Activated T-cell treated with anti-CD3 and anti-CD28 coated beads for 24 hours (primary cell): ENCODE measurements at places on chromosomes 2 and 18.

GRCh38 chr18:48778344-48779011 lies 172.3 kb downstream of the SMAD7 start:
- no peak for DNase-seq

- no peak for DNase-seq
These were observed 200.5 kb upstream of the HDAC4 start for GRCh38 chr2:239601201-239601851.

GRCh38 chr2:88188748-88189147 lies 18.6 kb downstream of the THNSL2 start:
- no peak for DNase-seq

DNA sequence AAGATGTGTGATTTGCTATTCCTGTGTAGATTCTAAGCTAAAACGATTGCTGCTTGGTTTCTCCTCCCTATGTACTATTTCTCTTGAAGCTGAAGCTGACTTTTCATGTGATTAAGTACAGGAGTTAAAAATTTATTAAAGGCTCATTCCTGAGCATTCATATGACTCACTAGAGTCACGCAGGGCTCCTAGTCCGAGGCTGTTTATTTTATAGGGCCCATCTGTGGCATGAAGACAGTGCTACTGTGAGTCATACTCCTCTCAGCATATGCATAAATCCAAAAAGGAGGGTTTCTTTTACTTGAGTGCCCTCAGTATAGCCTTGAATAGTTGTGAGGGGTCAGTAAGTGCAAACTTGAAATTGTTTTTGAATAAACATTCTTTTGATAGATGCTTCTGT lies 378.8 kb downstream of the PTPRM start:
- no peak for DNase-seq

GRCh38 chr18:29647700-29648099 lies 1394.8 kb downstream of the DSC3 start:
- no peak for DNase-seq

GRCh38 chr2:71667256-71668182 lies 214.2 kb downstream of the DYSF start:
- no peak for DNase-seq

GRCh38 chr2:88738271-88738670 lies 46.8 kb downstream of the RPIA start:
- DNase-seq: no peak

GRCh38 chr2:63192889-63193774 lies 142.5 kb downstream of the OTX1 start:
- DNase-seq: no peak

DNA sequence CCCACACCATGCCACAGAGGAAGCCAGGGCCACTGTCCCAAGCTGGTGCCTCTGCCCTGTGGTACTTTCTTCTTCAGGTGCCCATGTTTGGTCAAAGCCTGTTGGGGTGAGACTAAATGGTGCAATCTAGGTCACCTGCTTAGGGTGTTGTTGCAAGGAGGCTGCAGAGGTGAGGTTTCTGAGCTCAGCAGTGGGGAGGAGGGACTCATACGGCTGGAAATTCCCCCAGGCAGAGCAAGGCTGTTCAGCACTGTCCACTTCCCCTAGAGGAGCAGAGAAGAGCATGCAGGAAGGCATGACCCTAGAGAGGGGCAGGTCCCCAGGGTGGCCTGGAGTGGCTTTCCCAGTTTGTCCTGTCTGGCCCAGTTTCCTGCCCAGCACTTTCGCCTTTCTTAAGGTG lies 211.0 kb downstream of the HAUS1 start:
- DNase-seq: no peak

DNA sequence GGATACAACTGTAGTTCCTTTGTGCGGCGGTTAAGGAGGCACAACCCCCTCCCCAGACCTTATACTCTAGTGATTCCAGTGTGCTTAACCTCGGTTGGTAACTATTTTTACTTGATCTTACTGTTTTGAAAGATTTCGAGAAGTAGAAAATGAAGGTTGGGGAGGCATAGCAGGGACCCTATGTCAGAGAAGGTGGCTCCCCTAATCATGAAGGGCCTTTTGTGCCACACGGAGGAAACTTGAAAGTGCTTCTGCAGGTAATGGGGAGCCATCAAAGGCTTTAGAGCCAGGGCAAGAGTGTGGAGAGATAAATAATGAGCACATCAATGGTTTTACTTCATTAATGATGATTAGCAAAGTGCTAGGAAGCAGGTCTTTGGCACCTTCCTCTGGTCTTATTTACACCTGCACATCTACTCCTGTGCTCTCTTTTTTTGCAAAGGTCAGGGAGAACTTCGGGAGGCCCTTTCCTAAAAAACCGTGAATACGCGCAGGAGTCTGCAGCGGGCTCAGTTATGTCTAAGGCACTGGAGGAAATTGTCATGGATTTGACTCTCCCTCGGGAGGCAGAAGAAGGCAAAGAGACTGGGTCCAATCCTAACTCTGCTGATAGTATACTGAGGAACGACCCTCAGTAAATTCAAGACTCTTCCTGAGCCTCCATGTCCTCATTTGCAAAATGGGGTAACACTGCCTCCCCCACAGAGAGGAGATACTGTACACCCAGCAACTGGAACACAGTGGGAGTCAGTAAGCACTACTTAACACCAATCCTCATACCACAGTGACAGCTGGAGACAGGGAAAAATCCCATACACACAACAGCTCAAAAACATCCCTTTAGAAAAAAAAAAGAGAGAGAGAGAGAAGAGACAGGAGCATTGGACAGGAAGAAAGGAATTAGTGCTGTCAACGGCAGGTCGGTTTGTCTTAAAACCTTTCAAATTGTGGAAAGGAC lies 81.6 kb downstream of the DDX1 start:
- no peak for DNase-seq

DNA sequence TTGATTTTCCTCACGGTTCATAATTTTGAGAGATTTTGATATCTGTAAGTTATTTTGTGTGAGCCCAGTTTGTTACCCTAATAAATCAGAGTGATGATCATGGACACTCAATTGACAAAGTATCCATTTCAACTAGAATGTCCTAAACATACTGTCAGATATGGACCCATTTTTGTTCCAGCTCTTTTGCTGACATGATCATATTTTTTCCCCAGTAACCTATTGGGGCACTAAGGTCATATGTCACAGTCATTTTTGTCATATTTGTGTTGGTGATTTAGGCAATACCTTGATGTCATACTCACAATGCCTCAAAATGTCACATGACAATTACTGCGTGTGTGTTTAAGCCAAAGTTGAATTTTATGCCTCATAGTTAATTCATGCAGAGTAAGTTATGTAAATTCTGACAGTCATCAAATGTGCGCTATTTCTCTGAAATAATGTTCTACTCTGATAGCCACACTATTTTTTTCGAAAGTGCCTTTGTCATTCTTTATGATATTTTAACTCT lies 218.7 kb downstream of the ARHGAP15 start:
- DNase-seq: no peak

- DNase-seq: peak; percentile 32
These were observed 97.7 kb upstream of the CAB39 start for GRCh38 chr2:230614913-230615332.

- no peak for DNase-seq
These were observed 142.6 kb upstream of the ALKAL2 start for GRCh38 chr2:430291-431040.

DNA sequence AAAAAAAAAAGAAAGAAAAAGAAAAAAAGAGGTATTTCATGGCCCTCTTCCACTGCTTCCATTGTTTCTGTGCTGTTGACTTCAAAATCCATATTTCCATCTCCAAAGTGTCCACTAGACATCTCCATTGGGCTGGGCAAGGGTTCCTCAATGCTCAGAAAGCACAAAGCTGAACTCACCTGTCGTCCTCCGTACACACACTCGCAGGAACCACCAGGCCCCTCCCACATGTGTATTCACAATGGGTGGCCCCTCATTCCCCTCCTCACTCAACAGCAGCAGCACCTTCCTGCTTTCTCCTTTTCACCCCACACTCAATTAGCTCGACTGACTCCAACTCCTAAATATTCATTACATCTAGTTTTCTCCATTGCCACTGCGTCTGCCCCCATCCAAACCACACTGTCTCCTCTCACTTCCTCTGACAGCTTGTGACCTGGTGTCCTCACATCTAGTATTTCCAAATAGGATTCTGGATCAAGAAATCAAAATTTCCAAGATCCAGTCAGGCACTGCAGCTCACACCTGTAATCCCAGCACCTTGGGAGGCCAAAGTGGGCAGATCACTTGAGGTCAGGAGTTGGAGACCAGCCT lies 25.2 kb downstream of the OSBPL1A start:
- no peak for DNase-seq

GRCh38 chr18:6205706-6206105 lies 209.0 kb downstream of the L3MBTL4 start:
- DNase-seq: no peak

DNA sequence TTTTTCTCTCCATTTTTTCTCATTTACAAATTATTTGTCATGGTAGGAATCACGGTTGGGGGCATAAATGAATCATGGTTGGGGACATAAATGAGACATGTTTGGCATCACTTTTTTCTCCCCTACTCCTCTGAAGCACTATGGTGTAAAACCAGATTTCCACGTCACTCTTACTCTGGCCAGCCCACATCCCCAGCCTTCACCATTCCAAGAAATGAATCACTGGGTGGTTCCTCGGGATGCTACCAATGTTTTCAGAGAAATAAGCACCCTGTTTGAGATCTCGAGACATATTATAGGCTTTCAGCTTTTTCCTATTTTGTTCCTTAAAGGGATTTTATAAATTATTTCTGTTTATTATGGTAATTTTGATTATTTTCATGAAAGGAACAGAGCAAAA lies 155.0 kb upstream of the SLC8A1 start:
- DNase-seq: no peak

- no peak for DNase-seq
These were observed 13.5 kb upstream of the ATP5MC3 start for GRCh38 chr2:175195012-175195411.

- no peak for DNase-seq
These were observed 158.2 kb downstream of the ZEB2 start for GRCh38 chr2:144361742-144362141.

- DNase-seq: no peak
These were observed 200.6 kb upstream of the NCKAP5 start for GRCh38 chr2:133768658-133769435.

DNA sequence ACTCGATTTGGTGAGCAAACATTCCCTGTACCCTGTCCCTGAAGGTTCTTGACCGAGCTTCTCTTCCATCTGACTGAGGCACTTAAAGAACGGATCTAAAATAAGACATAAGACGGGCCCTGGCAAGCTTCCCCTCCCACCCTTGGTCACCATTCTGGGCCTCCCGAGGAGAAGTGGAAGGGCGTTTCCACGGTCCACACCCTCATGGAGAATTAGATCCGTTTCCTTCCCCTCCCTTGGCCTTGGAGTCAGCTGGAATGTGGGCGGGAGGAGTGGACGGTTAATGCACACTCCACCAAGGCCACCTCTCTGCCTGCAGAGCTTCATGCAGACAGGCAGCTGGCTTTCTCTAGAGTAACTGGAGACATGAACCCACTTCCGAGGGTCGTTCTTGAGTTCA lies 257.3 kb upstream of the APCDD1 start:
- DNase-seq: no peak

GRCh38 chr2:72938455-72938854 lies 21.1 kb downstream of the EMX1 start:
- DNase-seq: no peak

DNA sequence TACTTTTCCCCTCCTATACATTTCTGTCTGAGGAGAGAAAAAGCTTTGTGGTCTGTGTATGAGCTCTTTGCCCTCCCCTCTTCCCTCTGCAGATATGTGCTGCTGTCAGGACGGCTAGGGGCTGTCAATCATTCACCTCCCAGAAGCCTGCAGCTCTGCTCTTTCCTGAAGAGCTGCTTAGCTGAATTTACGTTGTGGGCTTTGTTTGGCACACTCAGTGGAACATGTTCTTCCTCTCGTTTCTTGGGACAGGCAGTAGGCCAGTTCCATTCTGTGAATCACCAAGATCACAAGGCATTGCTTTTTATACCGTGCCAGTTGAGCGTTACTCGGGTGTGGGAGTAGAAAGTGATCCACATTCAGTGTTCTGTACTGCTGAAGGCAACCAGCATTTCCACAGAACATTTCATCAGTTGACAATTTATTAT lies 136.7 kb downstream of the LAMA3 start:
- DNase-seq: no peak

DNA sequence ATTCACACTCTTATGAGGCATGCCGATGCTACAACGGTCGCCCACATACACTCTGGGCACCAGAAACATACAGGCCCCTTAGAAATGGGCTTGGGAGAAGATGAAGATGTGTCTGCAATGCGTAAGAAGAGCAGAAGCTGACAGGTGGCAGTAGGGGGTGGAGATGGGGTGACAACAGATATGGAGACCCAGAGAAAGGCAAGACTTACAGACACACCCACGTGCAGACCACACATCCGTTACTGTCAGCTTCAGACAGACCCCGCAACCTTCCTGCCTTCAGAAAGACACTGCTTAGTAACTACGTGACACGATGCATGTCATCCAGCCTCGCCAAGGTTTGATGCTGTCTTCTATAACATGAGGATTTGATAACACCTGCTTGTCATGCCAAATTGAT lies 89.5 kb downstream of the ZFP36L2 start:
- peak; percentile 64 for DNase-seq

GRCh38 chr18:22556222-22557167 lies 138.8 kb upstream of the CTAGE1 start:
- no peak for DNase-seq

DNA sequence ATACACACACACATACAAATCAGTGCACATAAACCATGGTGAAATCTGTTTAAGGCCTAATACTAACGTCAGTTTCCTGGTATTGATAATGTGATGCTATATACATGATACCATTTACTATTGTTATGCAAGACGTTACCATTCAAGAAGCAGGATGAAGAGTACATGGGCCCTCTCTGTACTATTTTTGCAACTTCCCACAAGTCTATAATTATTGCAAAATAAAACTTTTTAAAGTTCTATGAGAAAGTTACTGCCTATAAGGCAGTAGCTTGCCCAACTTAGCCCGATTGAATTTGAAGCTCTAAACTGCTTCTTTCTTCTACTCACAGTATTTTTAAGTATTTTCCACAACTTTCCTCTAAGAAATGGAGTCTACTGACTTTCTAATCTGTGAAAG lies 74.0 kb downstream of the BCL2 start:
- no peak for DNase-seq

GRCh38 chr2:72211777-72212485 lies 64.3 kb upstream of the CYP26B1 start:
- no peak for DNase-seq

DNA sequence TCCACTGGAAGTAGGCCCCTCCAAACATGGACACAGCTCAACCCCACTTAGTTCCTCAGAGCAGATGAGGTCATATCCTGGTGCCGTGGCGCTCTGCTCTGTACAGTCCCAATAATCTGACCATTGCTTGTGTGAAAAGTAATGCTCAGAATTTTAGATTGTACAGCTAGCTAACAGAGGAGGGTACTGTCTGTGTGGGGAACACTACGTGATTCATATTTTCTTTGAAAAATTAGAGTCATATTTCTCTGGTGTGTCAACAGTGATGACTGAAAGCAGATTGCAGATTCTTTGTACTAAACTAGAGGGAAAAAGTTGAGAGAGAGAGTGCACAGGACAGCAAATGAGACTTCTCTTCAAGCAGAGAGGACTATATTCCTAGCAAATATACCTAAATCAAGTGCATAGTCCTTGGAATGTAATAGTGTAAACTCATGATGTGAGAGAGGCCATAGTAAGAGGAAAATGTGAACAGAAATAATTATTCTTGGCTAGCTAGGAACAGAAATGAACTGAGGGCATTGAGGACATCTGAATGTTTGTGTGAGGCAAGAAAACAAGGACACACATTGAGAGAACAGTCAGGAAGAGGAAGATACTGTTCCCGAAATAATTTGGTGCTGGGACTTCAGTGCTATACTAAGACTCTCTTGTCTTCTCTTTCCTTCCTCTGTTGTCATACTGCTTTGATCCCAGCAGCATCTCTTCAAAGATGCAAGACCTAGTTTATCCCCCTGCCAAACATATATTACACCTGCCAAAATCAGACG lies 157.0 kb upstream of the RND3 start:
- DNase-seq: no peak
